ENCODE measurements at places on chromosomes 1 and 21. TPM values are rescaled to one million over a fixed set of nuclear protein-coding genes. Genes with fewer than 3 reads are reported as not detected.
A peak's percentile ranks its signal among the peaks of the same experiment; 100 is the strongest.

DNA sequence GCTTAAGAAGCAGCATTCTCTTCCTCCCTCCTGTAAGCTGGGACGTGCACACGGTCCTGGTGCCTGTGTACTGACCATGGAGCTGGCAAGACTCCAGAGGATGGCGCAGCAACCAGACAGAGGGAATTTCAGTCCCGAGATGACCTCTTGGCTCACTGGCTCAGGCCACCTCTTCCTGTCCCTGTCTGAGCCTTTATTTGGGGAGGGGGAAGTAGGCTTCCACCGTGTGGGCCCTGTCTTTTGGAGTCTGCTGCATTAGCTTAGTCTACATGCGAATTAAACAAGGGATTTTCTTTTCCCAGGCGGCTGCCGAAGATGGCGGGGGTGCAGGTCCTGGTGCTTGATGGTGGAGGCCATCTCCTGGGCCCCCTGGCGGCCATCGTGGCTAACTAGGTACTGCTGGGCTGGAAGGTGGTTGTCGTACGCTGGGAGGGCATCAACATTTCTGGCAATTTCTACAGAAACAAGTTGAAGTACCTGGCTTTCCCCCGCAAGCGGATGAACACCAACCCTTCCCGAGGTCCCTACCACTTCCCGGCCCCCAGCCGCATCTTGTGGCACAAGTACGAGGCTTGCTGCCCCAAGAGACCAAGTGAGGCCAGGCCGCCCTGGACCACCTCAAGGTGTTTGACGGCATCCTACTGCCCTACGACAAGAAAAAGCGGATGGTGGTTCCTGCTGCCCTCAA is 10.2 kb downstream of the IL24 start:
- DNase-seq, result peak; percentile 77

DNA sequence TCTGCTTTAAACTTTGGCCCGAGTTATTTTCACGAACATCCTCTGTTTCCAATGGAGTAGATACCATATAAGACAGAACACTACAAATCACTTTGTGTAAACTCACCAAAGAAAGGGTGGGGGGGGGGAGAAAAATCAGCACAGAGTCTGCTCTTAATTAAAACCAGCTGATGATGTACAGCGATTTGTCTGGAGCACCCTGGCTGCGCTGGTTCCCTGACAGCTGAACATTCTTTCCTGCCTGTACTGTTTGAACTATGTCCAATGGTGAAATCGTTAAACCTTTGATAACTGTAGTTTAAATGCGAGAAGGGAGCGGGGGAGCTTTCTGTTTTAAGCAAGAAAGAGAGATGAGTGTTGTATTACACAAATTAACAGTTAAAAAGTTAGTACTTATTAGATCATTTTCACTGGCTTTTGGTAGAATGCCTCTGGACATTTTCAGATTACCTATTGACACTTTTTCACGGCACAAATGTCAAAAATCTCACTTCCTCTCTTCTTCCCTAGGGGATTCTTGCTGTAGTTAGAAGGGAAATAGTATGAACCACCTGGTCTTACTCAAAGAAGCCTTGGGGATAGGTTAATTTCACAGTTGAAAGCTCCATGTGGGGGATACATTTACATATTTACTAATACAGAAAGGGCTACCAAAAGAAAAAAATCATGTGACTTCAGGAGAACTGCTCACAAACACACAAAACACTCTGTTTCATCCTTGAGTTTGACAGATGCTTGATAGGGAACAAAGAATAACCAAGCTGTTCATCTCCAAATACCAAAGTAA is 140.2 kb upstream of the RUNX1 start:
- DNase-seq, result no peak

DNA sequence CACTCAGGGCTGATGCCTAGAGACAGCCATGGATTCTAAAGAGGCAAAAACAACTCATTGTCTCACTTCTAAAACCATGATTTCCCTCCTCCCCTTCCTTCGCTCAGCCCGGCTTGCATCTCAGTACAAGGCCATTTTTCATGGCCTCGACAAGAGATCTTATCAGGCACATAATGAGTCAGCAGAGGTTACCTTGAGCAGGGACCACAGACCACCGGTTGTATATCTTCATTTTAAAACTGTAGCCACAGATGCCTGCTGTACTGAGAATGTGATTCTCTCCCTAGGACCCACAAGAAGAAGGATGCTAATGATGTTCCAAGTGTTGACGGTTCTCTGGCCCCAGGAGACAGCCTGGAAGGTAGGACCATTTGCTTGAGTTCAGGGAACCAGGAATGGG is 331.9 kb downstream of the AJAP1 start:
- DNase-seq, result no peak

GRCh38 chr1:196607981-196608380 is 259 bp downstream of the KCNT2 start:
- no peak for DNase-seq

DNA sequence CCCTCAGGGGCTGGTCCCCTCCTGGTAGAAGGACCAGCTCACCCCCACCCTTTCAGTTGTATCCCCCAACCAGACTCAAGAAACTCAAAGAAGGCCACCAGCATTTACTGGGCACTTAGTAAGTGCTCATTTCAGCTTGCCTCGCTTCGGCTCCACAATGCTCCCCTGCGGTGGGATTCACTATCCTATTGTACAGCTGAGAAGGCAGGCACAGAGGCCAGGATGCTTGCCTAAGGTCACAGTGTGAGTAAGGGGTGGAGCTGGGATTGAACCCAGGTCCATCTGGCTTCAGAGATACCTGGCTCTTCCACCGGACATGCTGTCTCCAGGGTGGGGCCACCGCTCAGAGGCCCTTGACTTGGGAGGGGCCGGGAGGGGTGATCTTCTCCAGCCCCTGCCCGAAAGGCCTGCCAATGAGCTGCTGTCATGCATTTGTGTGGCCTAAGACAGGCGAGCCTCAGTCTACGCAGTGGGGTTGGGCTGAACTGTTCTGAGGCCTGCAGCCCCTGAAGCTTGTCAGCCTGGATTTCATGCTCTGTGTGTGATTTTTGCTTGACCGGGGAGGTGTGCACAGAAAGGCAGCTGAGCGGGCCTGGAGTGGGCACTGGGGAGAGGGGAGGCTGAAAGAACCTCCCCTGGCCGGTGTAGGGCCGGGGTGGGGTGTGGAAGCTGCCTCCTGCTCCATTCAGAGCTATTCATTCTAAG is 48.1 kb downstream of the DMRTB1 start:
- DNase-seq, result no peak

GRCh38 chr1:173280899-173281660 is 73.9 kb upstream of the TNFSF4 start:
- DNase-seq, result no peak

- DNase-seq, result no peak
Measured at GRCh38 chr1:150176593-150176992, 26.9 kb downstream of the PLEKHO1 start.

DNA sequence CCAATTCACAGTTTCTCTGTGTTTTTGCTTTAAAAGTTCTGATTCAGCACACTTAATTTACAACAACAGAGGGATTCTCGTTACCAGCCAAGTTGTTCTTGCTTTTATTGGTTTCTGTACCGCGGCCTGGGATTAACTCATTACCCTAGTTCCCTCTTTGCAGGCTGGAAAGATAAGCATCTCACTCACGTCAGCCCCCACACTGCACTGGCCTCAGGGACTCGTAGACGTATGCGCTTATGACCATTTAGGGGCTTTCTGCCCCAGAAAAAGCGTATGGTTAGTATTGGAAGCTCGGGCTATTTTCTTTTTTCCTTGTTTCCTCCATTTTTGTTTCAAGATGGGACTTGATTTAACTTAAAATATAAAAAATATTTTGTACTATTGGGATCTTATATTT is 76.0 kb downstream of the POFUT2 start:
- DNase-seq, result no peak

DNA sequence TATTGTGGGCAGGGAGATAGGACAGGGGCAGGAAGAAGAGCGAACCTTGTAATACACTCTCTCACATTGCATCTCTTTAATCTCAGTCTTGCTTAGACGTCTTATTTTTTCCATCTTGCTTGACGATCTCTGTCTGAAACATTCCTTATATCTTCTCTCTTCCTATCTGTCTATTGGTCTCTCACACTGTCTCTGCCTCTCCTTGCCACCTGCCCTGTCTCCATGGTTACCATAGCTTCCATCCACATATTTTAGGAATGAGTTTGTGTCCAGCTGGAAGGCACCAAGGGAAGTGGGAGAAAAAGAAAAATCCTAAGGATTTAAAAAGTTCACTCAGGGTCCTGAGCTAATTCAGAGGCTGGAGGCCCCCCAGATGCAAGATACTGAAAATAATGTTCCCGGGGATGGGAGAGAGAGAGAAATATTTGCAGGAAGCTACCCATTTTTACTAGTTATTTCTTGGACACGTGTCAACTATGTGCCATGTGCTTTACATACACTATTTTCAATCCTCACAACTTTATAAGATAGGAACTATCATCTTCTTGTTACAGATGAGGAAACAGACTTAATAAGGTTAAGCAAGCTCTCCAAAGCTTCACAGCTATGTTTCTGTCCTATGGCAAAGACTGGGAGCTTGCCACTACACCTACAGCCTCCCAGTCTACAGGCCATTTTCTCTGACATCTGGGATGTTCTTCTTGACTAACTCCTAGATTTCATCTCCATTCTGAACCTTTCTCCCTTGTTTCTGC is 933 bp downstream of the ANKRD34A start:
- DNase-seq, result no peak

DNA sequence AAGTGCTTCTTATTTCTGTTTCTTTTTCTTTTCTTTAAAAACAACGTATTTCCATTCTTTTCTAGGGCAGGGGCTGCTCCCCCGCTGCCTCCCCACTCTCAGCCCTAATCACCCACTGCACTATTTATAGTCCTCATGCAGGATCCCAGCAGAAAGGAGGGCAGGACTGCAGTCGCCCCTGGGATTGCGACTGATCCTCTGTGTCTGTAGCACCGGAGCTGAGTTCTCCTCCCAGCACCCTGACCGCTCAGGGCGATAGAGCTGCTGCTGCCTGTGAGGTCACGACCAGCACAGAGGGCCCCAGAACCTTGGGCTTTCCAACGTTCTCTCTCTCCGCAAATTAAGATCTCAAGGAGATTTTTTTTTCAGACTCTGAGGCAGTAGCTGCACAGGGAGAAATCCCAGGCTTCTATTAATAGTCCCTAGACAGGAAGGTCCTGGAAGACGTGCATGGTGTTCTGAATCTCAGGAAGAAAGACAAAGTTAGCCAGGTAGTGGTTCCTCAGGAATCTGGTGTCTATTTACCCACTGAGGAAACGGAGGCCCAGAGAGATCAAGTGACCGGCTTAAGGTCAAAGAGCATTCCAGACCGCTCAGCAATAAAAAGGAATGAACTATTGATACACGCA is 46.8 kb downstream of the PRAMEF20 start:
- no peak for DNase-seq

- no peak for DNase-seq
Measured at GRCh38 chr1:60935599-60936110, 146.7 kb upstream of the NFIA start.

- DNase-seq, result no peak
Measured at GRCh38 chr1:38025233-38025632, 12.7 kb downstream of the UTP11 start.

DNA sequence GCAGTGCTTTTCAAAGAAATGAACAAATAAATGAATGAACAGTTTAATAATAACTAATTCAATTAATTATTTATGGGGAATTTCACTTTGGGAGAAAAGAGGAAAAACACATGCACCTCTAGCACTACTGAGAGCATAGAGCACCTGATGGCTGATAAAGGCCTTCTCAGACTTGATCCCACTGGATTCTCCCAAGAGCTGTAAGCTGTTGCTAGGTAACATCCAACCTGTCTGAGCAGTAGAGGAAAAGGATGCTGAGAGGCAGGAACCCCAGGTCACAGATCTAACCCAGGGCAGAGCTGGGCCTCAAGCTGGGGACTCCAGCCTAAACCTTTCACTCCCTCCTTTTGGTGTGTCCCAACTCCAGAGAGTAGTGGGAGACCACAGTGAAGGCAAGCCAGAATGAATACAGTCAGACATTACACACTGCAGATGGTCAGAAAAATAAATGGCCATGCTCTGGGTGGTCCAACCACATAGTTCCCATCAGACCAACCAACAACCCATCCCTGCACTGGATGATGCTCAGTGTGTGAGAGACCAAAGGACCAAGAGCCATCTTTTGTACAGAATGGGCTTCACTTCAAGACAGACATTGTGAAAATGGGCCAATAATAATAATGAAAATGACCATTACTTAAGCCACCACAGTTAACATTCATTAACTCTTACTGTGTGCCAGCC is 15.4 kb downstream of the TRABD2B start:
- no peak for DNase-seq

DNA sequence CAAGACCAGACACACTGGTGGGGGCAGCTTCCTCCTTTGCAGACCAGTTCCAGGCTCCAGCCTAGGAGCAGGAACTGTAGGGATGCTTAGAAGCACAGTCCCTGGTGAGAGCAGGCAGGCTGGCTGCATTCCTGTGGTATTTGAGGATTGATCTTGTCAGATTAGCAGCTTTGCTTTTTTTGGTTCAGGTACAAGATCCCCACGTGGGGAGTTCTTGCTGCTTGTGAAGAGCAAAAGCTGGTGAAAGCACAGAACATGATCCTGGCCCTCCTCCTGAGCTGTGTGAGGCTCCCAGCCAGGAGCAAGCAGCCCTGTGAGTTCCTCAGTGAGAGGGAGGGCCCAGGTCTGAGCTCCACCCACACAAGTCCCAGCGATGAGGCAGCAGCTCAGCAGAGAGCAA is 75.3 kb upstream of the ARTN start:
- DNase-seq, result peak; percentile 49

DNA sequence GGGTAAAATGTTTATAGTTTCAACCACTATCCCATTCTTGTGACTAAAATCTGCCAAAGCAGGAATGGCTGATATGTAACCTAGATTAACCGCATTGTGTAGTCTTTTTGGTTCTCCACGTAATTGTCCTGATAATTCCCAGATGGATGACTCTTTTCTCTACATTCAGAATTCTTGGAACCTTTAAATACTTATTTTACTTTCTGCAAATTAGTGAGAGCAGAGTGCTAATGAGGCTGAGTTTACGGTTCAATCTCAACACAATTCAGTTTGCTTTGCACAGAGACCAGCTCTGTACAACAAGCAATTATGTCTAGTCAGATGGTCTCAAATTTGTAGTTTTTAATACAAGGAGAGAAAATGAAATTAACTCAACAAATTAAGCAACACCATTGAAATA is 9.1 kb downstream of the CRB1 start:
- no peak for DNase-seq

- no peak for DNase-seq
Measured at GRCh38 chr1:32611859-32612188, 38.5 kb downstream of the ZBTB8OS start.

DNA sequence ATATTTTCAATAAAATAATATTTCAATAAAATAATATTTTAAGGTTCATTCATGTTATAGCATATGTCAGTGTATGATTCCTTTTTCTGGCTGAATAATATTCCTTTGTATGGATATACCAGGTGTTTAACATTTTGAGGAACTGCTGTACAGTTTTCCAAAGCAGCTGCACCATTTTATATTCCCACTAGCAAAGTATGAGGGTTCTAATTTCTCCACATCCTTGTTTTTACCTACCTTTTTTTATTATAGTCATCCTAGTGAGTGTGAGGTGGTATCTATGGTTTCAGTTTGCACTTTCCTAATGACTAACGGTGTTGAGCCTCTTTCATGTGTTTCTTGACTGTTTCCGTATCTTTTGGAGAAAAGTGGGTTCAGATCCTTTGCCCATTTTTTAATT is 5.2 kb downstream of the DEGS1 start:
- DNase-seq, result no peak

Gene HMGCS2
- total RNA-seq, result 0.69 TPM

Gene RIIAD1
- not detected for total RNA-seq

Gene HNRNPCL1
- total RNA-seq, result not detected

Gene B3GALT2
- 0.05 TPM for total RNA-seq

Gene CC2D1B
- 22.6 TPM for total RNA-seq

Gene LIPI
- not detected for total RNA-seq

Gene TPTE
- not detected for total RNA-seq

Gene RASSF5
- 1.7 TPM for total RNA-seq

Gene SPRR2A
- total RNA-seq, result not detected

Gene FAM151A
- 0.11 TPM for total RNA-seq

Gene TAF5L
- 18.9 TPM for total RNA-seq

Gene TCHHL1
- total RNA-seq, result not detected

All from WTC11 (cell line).